CD4-positive, alpha-beta T cell (primary cell): ENCODE measurements at places on chromosomes 5 and 9.
A peak's percentile ranks its signal among the peaks of the same experiment; 100 is the strongest.

DNA sequence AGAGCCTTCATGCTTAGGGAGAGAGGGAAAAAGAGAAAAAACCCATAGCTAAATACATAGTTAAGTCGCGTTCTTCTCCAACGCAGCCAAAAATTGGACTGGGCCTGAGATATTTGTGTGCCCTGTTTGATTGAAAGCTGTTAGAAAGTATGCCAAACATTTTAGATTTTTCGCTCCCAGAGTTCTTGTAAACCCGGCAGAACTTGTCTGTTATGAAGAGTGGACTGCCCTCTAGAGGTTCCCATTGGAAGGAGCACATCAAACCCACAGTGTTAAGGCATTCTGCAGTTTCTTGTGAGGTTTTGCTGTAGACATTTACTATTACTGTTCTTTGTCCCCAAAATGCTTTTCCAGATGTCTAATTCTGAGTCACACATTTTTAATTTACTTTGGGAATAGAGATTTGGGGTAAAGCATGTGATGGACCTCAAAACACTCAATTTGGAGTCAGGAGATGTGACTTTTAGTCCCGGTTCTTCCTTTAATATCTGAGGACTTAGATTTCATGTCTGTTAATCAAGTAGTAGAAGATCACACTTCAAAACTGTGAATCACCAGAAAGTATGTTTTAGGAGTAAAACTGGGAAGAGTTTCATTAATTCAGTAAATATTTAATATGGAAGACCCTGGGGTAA is 96.6 kb downstream of the PCSK1 start:
- DNase-seq = peak; percentile 75

DNA sequence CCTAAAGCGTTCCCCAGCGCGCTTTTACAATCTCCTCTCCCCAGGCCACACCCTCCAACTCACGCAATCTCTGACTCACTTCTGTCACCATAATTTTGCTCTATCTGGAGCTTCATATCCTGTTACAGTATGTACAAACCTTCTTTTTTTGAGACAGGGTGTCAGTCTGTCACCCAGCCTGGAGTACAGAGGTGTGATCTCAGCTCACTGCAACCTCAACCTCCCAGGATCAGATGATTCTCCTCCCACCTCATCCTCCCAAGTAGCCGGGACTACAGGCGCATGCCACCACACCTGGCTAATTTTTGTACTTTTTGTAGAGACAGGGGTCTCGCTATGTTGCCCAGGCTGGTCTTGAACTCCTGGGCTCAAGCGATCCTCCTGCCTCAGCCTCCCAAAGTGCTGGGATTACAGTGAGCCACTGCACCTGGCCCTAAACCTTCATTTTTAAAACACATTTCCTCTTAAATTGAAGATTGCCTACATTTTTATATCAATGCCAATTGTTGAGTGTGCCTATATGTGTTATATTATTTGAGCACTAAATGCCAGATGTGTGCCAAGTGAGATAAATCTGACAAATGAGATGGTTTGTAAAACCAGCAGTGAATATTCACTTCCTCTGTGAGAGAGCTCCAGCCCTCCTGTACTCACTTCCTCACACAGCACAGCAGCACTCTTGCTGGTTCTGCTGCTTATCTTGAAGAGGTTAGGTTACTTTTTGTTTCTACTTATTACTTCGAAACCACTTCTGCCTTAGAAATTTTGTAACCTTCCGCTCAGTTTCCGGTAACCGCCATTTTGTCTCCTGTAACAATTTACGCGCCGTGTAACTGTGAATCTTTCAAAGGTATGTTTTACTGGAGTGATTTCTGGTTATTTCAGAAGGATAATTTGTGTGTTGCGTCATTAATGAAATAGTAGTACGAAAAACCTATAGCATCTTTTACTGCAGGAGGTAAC is 57.9 kb downstream of the DOCK8 start:
- DNase-seq = peak; percentile 64

DNA sequence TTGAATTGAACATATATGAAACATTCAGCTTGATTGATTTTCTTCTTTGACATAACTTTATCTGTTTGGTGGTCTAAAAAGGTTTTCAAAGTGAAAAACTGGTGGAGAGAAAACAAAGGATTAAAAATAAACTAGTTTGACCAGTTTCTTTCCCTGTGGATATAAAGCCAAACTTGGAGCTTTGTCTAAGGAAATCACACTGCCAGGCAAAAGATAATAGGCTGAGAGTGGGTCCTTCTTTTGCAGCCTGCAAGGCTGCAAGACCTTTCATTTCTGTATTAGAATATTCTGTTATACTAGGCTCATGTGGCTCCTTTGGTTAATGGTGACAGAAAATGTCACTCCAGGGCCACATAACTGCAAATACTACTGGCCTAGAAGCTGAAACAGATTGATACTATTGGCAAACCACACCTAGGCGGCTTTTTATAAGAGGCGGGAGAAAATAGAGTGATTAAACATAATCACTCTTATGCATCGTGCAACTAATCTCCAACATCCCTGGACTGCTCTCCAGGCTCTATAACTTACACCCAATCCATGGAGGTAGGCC is 129.1 kb upstream of the ZNF462 start:
- DNase-seq = no peak

DNA sequence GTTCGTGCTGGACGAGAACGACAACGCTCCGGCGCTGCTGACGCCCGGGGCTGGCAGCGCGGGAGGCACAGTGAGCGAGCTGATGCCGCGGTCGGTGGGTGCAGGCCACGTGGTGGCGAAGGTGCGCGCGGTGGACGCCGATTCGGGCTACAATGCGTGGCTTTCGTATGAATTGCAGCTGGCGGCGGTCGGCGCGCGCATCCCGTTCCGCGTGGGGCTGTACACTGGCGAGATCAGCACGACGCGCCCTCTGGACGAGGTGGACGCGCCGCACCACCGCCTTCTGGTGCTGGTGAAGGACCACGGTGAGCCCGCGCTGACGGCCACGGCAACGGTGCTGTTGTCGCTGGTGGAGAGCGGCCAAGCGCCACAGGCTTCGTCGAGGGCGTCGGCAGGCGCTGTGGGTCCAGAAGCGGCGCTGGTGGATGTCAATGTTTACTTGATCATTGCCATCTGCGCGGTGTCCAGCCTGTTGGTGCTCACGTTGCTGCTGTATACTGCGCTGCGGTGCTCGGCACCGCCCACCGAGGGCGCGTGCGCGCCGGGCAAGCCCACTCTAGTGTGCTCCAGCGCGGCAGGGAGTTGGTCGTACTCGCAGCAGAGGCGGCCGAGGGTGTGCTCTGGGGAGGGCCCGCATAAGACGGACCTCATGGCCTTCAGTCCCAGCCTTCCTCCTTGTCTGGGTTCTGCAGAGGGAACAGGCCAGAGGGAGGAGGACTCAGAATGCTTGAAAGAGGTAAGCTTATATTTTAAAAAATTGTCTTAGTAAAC is 2.2 kb downstream of the PCDHA13 start:
- no peak for DNase-seq

DNA sequence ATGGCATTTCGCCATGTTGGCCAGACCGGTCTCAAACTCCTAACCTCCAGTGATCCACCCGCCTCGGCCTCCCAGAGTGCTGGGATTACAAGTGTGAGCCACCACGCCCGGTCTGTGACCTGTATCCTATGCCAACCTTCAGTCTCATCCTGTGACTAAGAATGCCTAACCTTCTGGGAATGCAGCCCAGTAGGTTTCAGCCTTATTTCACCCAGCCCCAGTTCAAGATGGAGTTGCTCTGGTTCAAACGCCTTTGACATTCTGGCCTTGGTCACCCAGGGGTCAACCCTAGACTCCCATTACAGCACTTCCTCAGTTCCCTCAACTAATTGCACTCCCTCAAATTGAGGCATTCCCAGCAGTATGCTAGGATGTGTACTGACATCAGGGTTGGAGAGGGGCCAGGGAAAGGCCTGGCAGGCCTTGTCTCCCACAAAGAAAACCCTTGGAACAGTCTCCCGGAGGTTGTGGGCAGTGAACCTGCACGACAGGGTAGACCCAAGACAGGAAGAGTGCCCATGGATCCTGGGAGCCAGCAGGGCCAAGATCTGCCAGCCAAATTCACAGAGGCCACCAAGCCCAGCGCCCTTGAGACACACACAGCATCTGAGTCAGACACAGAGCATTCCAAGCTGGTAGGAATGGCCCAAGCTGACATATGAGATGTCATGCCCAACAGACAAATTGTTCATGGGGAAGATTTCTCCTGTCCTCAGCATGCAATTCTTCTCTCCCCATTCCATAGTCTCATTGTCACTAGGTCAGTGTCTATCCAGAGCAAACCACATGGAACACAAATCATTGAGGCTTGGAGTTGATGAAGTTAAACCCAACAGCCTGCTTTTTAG is 24.9 kb upstream of the SMU1 start:
- DNase-seq = no peak

DNA sequence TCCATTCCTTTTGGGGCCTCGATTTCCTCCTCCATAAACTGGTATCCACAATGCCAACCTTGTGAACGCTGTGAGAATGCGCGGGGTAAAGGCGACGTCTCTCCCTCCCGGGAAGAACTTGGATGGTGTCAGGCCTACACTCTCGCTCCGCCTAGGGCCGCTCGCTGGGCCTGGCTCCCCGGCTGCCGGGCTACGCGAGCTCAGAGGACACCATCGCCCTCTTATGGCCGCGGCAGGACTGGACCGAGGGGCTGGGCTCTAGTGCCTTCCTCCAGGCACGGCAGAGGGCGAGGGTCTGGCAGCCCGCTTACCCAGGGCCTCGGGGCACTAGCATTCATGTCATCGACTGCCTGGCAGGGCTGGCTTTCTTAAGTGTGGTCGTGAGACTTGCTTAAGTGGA is 1.3 kb upstream of the EXOSC2 start:
- no peak for DNase-seq

- DNase-seq = no peak
These were observed 88.2 kb upstream of the CLINT1 start for GRCh38 chr5:157947156-157947555.

- no peak for DNase-seq
These were observed 81.6 kb upstream of the NFIB start for GRCh38 chr9:14395317-14396082.

- DNase-seq = no peak
These were observed 375 bp downstream of the NOP16 start for GRCh38 chr5:176388003-176388443.

- DNase-seq = no peak
These were observed 215.1 kb downstream of the TSSK1B start for GRCh38 chr5:113219695-113220094.

- DNase-seq = no peak
These were observed 66.9 kb downstream of the TMC1 start for GRCh38 chr9:72588336-72588735.

- no peak for DNase-seq
These were observed 98.1 kb upstream of the ALDH1B1 start for GRCh38 chr9:38294220-38294960.

DNA sequence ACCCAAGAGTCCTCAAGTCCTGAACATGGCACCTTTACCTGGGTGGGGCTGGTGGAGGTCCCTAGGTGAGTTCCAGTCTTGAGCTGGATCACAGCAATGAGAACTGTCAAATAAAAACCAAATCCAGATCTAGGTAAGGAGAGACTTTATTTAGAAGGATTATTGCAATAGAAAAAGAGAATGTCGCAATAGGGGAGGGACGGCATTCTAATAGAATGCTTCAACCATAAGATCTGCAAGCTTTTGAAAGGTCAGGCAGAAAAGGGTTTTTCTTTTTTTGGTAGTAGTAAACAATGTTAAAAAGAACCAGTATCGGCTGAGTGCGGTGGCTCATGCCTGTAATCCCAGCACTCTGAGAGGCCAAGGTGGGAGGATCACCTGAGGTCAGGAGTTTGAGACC is 5.2 kb upstream of the GCNT1 start:
- no peak for DNase-seq

- DNase-seq = no peak
These were observed 432.3 kb upstream of the DAB2 start for GRCh38 chr5:39857041-39857440.

DNA sequence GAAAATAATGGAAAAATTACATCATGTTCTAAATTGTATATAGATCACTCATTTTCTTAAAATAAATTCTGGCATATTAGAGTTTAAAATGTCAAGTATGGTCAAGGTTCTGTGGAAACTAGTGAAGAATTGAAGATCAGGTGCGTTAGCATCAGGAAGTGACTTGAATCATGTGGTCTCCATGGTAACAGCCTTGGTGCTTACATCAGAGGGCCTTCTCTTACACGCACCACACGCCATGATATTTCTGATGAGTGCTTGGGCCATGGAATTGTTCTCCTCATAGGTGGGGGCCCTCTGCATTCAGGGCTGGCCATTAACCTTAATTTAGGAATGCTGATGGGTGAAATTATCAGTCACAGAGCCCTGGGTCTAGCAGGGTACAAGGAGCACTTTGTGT is 288.1 kb upstream of the EFNA5 start:
- DNase-seq = no peak

DNA sequence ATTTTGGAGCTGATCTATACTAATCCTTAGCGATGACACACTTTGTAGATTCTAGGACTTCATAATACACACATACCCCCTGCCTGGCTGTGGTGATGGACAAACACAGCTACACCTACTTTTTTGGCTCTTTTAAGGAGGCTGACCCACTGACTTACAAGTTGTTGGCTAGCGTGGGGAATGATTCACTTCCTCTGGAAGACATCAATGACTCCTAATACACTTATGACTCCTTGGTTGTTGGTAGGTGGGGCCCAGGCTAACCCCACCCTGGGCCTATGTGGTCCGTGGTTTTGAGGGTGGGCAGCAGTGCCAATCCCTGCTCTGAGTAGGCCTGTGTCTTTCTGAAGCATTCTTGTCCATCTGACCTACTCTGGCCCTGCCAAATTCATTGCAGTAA is 144.4 kb downstream of the SLC12A2 start:
- no peak for DNase-seq

GRCh38 chr5:151434570-151435237 is 12.7 kb upstream of the SLC36A1 start:
- DNase-seq = no peak

DNA sequence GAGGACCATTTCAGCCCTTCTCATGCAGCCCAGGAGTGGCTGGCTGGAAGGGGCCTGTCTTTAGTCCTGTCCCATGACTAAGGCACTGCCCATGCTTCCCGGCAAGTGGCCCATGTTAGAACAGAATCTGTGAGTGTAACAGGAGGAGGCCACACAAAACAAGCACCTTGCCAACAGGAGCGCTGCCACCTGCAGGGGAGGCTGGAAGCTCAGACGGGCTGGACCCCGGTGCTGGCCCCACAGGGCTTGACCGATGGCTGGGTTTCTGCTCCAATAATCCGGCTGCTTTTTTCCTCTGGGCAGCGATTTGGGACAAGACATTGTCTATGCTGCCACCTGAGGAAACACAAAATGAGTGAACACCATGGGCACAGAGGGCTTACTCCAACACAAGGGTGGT is 28.4 kb downstream of the ANKS6 start:
- DNase-seq = no peak

GRCh38 chr9:93127395-93127911 is 6.6 kb downstream of the NINJ1 start:
- no peak for DNase-seq

GRCh38 chr5:65834306-65834705 is 92.1 kb upstream of the ERBIN start:
- DNase-seq = no peak

GRCh38 chr5:117955831-117956230 is 1032.5 kb downstream of the DTWD2 start:
- no peak for DNase-seq

DNA sequence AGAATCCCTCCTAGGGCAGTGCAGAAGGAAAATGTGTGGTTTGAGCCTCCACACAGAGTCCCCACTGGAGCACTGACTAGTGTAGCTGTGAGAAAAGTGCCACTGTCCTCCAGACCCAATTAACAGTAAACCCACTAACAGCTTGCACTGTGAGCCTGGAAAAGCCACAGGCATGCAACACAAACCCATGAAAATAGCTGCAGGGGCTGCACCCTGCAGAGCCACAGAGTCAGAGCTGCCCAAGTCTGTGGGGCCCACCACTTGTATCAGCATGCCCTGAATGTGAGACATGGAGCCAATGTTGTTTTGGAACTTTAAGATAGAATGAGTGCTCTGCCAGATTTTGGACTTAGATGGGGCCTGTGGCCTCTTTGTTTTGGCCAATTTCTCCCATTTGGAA is 119.8 kb upstream of the CDH9 start:
- DNase-seq = no peak
